ENCODE measurements at places on chromosomes 7 and 10.

DNA sequence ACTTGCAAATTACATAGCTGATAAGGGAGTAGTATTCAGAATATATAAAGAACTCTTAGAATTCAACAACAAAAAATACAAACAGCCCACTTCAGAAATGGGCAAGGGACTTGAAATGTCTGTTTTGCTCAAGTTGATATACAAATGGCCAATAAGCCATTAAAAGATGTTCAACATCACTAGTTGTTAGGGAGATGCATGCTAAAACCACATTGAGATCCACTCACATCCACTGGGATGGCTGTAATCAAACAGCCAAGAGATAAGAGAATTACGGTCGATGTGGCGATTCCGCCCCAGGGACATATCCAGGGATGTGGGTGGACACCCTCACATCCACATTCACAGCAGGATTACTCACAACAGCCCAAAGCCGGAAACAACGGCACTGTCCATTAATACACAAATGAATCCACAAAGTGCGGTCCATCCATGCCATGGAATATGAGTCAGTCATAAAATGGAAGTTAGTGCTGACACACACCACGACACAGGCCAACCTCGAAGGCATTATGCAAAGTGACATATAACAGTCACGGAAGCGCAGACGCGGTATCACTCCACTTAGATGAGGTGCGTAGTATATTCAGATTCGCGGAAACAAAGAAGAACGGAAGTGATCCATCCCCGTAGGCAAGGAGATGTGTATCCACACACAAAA, 227.8 kb downstream of the DNAJB6 start:
- DNase-seq, result no peak

DNA sequence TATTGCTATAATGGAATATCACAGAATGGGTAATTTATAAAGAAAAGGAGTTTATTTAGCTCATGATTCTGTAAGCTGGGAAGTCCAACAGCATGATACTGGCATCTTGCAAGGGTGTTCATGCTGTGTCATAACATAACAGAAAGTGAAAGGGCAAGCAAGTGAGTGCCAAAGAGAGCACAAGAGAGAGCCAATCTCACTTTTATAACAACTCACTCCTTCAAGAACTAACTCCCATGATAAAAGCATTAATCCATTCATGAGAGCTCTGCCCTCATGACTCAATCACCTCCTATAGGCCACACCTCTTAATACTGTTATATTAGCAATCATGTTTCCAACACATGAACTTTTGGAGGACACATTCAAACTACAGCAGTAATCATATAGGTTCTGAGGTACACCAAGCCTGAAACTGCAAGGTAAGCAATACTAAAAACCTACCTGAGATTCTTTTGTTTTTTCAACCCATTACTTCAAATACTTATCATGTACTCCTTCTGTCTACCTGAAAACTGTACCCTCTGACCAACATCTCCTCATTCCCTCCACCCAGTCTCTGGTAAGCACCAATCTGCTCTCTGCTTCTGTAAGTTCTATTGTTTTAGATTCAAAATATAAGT, 219.7 kb downstream of the MTERF1 start:
- DNase-seq, result peak; percentile 26

- no peak for DNase-seq
Measured at GRCh38 chr10:73818402-73818801, 7.0 kb upstream of the NDST2 start.

GRCh38 chr10:42887734-42888503, 105.3 kb downstream of the BMS1 start:
- no peak for DNase-seq

DNA sequence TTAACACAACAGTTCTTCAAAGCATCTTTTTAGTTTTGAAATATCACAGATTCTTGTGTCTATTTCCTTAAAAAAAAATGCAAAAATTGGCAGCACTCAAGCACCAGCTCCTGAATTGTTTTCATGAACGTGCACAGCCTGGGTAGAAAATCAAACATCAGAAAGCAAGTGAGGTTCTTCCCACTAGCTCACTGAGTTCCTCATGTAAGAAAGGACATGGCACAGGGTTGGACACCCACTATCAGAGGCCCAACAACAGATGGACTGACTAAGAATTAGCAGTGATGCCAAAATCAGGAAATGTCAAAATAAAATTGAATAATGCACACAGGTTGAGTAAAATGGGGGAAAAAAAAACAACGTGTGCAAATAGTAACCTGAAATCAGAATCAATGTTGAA, 146.8 kb downstream of the PCLO start:
- no peak for DNase-seq

- DNase-seq, result no peak
Measured at GRCh38 chr7:98294798-98295382, 13.4 kb downstream of the BRI3 start.

GRCh38 chr7:155305231-155305904, 7.7 kb downstream of the INSIG1 start:
- no peak for DNase-seq

GRCh38 chr7:14637968-14638367, 264.6 kb downstream of the DGKB start:
- peak; percentile 42 for DNase-seq

- no peak for DNase-seq
Measured at GRCh38 chr10:16886031-16886430, 68.8 kb upstream of the RSU1 start.

DNA sequence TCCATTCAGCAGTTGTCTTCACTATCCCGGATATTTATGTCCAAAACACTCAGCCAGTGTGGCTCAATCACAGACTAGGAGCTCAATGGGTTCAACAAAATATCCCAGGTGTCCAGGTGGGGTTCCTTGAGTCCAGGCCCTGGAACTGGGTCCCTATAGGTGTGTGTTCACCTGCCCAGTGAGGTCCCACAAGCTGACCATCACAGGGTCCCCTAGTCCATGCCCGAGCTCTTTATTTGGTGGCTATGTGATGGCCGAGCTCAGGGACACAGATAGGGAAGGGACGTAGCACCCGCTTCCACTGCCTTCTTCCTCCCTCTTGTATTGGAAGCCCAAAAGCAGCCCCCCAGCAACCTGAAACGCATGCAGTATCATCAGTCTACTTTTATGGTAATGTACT, 78.9 kb upstream of the DDC start:
- DNase-seq, result no peak

- DNase-seq, result no peak
Measured at GRCh38 chr10:128173386-128173785, 47.2 kb upstream of the MKI67 start.

DNA sequence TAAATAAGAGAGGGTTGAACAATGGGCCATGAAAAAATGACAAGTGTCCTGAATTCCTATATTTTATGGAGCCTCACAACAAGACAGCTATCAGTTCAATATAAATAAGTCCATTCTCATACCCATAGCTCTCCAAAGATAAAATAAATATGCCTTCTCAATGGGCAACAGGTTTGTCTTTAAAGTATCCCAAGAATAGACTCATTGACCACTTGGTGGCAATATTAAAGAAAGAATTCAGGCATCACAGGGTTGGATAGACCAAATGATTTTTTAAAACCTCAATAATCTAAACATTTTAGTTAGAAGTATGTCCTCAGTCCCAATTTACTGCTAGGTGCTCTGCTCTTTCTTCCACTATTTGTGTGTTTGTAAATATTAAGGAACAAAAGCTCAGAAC, 165.1 kb upstream of the WNT16 start:
- DNase-seq, result no peak

DNA sequence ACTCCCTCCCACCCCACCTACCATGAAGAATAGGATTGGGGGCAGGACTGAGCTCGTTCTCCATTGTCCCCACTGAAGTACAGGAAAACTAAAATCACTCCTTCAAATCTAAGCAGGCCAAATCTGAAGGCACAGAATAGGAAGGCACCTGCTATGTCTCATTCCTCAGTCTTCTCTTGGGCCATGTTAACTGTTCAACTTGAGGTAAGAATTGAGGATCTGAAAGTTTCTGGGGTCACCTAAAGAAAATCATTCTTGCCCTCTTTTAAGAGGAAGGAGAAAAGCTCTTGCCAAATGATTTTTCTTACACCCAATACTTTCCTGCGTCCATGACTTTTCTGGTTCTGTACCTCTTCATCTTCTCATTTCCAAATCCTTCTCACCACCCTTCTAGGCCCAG, 4.9 kb downstream of the CPN1 start:
- DNase-seq, result no peak

GRCh38 chr10:128268015-128268722, 141.9 kb upstream of the MKI67 start:
- DNase-seq, result peak; percentile 58

DNA sequence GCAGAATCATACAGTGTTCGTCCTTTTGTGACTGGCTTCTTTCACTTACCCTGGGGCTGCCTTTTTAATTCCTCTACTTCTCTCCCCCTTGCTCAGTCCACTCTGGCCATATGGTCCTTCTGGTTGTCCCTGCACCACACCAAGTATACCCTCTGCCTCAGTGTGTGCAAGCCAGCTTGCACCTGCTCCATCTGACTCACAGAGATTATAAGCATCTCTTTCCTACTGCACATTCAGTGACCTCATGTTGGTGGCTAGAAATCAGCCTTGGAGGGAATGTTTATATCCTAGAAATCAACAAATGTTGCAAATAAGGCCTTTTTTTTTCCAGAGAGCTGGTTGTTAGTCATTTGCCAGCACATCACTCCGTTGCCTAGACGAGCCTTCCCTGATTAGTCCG, 67.5 kb upstream of the C10orf90 start:
- DNase-seq, result no peak

- no peak for DNase-seq
Measured at GRCh38 chr7:65731562-65732035, 141.3 kb upstream of the VKORC1L1 start.

- no peak for DNase-seq
Measured at GRCh38 chr7:128352153-128352537, 8.4 kb upstream of the RBM28 start.

- no peak for DNase-seq
Measured at GRCh38 chr7:25313526-25313925, 85.2 kb upstream of the NPVF start.

DNA sequence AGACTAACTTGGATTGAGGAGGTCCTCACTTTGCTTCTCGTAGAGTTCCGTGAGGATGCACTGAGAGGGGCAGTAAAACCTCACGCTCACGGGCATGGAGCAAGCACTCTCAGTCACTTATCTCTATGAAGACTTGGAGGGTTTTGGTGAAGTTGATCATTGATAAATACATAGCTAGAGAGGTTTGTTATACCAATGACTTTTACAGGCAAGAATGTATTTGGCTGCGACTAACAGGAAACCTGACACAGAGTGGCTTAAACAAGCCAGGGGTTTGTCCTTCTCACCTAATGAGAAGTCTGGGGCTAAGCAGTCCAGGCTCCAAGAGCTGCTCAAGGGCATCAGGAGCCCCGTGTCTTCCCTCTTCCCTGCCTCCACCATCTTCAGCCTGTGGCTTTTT, 6.1 kb downstream of the BICC1 start:
- DNase-seq, result no peak

- no peak for DNase-seq
Measured at GRCh38 chr7:29300026-29300480, 105.5 kb downstream of the CHN2 start.
